ENCODE measurements at places on chromosomes 2 and 18. TPM values are rescaled to one million over a fixed set of nuclear protein-coding genes. Genes with fewer than 3 reads are reported as not detected.
A peak's percentile ranks its signal among the peaks of the same experiment; 100 is the strongest.

CPO gene
- total RNA-seq, result 208 TPM

UCN gene
- total RNA-seq, result not detected

RAD51AP2 gene
- total RNA-seq, result not detected

GRCh38 chr2:69214898-69215297, 172.1 kb downstream of the GFPT1 start:
- H3K4me3 ChIP-seq, result no peak overlapping the region
- no peaks in the 10 kb centered on the region for H3K4me1 ChIP-seq
- no peak overlapping the region for H3K27ac ChIP-seq
- no peaks in the 10 kb centered on the region for H3K36me3 ChIP-seq
- no peak for DNase-seq

GRCh38 chr18:75407468-75408437, 19.8 kb downstream of the SMIM21 start:
- H3K4me1 ChIP-seq, result no peaks in the 10 kb centered on the region
- no peak overlapping the region for H3K4me3 ChIP-seq
- no peaks in the 10 kb centered on the region for H3K27me3 ChIP-seq
- no peak overlapping the region for H3K27ac ChIP-seq
- H3K36me3 ChIP-seq, result no peaks in the 10 kb centered on the region

- no peaks in the 10 kb centered on the region for H3K36me3 ChIP-seq
- peak overlapping the region; percentile 94 for H3K27ac ChIP-seq
- H3K27me3 ChIP-seq, result no peaks in the 10 kb centered on the region
- H3K4me1 ChIP-seq, result peaks cover 29% of the 10 kb centered on the region
- no peak overlapping the region for H3K4me3 ChIP-seq
Observed at GRCh38 chr2:46846536-46846935, 69.1 kb downstream of the MCFD2 start.

DNA sequence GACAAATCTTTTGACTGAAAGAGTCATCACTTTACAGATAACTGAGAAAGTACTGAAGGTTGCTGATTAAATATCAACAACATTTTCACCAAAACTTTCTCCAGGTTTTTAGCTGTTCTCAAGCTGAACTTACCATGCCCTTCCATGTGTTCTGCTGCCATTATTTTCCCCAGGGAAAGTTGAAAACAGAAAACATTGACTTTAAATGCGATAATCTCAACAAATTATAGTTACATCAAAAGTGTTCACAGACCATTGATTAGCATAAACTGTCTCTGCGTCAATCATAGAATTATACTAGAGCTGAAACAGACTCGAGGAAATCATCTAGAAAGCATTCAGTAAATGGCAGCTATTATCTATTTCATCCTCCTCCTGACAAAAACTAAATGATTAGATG, 51.4 kb downstream of the TRAPPC8 start:
- no peak for DNase-seq
- H3K4me1 ChIP-seq, result no peaks in the 10 kb centered on the region
- H3K27ac ChIP-seq, result no peak overlapping the region
- peaks cover 65% of the 10 kb centered on the region for H3K36me3 ChIP-seq
- no peaks in the 10 kb centered on the region for H3K27me3 ChIP-seq
- no peak overlapping the region for H3K4me3 ChIP-seq

DNA sequence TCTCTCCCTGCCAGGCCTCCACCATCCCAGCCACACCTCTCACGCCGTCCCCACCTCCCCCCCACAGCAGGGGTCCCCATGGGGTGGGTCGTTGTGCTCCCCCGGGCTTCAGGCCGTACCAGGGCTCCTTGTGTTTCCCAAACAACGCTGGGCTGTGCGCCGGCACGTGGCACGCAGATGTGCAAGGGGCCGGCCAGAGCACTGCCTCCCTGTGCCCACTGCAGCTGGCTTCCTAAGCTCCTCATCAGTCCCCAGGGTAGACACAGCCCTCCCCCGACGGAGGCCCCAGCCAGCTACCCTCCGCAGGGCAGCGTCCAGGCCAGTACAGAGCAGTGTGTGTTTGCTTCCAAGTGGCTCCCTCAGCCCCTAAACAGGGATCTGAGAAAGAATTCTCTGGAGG, 34.0 kb downstream of the BIN1 start:
- H3K27ac ChIP-seq, result no peak overlapping the region
- no peak for DNase-seq
- H3K4me1 ChIP-seq, result no peaks in the 10 kb centered on the region

Data from Peyer's patch (tissue), 4 donors.